Right lobe of liver (tissue), 6 donors: ENCODE measurements at places on chromosomes 7 and 10.

DNA sequence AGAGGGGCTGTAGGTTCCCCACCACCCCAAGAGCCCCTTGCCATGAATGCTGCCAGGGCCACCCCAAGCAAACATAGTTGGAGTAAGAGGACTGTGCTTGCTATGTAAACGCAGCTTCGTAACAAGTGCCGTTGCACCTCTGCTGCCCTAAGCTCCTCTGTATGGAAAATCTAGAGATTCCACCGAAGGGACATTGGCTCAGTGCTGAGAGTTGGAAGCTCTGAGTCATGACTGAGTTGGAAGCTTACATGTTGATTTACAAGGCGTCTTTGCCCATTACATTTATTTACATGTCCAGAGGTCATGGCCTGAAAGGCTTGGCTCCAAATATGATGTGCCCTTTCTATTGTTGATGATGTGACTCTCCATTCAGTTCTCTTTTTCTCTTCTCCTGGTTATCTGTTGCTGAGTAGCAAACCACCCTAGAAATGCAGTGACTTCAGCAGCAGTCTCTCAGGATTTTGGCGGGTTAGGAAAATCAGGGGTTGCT is 233.1 kb upstream of the TCF7L2 start:
- no peaks in the 10 kb centered on the region for H3K4me1 ChIP-seq
- peak overlapping the region; percentile 59 for H3K27ac ChIP-seq
- DNase-seq = peak; percentile 64
- no peaks in the 10 kb centered on the region for H3K27me3 ChIP-seq
- H3K36me3 ChIP-seq = no peaks in the 10 kb centered on the region

GRCh38 chr7:104956753-104957450 is 57.1 kb upstream of the KMT2E start:
- DNase-seq = no peak
- H3K4me1 ChIP-seq = no peaks in the 10 kb centered on the region
- H3K4me3 ChIP-seq = no peak overlapping the region
- H3K27me3 ChIP-seq = no peaks in the 10 kb centered on the region

GRCh38 chr7:5296015-5296610 is 13.4 kb downstream of the SLC29A4 start:
- H3K27me3 ChIP-seq = no peaks in the 10 kb centered on the region
- no peaks in the 10 kb centered on the region for H3K36me3 ChIP-seq
- H3K27ac ChIP-seq = no peak overlapping the region
- no peak overlapping the region for H3K4me3 ChIP-seq

DNA sequence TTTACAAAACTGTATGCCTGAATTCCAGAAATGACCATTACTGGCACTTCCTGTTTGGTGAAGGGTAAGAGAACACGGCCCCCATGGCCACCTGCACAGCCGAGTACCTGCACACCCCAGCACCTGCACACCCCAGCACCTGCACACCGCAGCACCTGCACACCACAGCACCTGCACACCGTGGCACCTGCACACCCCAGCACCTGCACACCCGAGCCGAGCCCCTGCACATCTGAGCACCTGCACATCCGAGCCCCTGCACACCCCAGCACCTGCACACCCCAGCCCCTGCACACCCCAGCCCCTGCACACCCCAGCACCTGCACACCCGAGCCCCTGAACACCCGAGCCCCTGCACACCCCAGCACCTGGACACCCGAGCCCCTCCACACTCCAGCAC is 243.5 kb downstream of the DNAJB6 start:
- no peak overlapping the region for H3K4me3 ChIP-seq
- no peak overlapping the region for H3K27ac ChIP-seq
- H3K27me3 ChIP-seq = no peaks in the 10 kb centered on the region
- H3K4me1 ChIP-seq = no peaks in the 10 kb centered on the region

- no peaks in the 10 kb centered on the region for H3K27me3 ChIP-seq
- H3K36me3 ChIP-seq = no peaks in the 10 kb centered on the region
- no peak overlapping the region for H3K27ac ChIP-seq
- no peak for DNase-seq
Measured at GRCh38 chr7:90383422-90383821, 19.8 kb upstream of the CLDN12 start.

GRCh38 chr7:22823142-22823497 is 471 bp upstream of the TOMM7 start:
- H3K27me3 ChIP-seq = no peaks in the 10 kb centered on the region
- peaks cover 7% of the 10 kb centered on the region for H3K4me1 ChIP-seq
- H3K4me3 ChIP-seq = peak overlapping the region; percentile 88
- no peaks in the 10 kb centered on the region for H3K36me3 ChIP-seq
- DNase-seq = no peak

DNA sequence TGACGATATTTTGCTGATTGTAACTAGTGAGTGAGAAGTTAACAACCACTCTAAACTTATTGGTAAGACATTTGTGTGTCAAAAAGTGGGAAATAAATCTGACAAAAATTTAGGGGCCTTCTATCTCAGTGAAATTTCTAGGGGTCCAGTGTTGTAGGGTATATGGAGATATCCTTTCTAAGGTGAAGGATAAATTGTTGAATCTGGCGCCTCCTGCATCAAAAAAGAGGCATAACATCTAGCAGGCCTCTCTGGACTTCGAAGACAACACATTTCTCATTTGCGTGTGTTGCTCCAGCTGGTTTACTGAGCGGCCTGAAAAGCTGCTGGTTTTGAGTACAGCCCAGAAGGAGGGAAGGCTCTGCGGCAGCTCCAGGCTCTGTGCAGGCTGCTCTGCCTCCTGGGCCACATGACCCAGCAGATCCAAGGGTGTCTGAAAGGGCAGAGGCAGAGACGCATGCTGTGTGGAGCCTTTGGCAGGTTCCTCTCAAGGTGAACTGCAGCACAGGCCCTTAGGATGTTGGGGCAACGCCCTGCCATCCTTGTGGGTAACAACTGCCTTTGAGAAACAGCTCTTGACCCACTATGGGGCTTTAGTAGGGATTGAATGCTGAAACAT is 72.4 kb downstream of the LMBR1 start:
- H3K27ac ChIP-seq = no peak overlapping the region
- H3K36me3 ChIP-seq = no peaks in the 10 kb centered on the region
- H3K4me3 ChIP-seq = no peak overlapping the region
- no peak for DNase-seq
- no peaks in the 10 kb centered on the region for H3K27me3 ChIP-seq

DNA sequence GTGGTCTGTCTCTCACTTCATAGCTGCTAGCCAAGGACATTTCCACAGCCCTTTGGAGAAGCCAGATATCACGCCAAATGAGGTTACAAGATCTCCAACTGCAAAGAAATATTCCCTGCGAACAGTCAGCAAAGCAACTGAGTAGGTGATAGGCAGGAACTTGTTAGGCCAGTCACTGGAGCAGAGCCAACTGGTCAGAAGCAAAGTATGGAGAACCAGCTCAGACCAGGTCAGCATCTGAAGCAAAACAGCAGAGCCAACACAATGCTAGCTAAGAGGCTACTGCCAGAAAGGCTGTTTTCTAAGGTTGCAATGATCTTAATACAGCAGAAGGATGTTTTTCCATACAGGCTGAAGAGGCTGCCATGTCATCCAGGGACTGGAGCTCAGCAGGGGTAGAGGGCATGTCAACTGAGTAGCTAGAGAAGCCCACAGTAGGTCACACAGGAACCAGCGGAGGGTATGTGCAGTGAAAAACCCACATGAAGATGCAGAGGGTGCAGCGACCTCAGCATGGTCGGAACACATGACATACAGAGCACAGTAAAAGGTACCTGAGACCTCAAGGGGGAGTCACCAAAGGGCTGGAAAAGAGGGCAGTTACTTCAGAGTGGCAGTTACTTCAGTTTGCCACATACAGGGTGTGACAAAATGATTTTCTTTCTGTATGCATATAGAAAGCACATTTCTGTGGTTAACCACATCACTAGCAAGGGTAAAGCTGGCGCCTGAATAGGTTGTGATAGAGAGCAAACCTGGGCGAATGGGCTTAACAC is 8.9 kb downstream of the SEC31B start:
- H3K4me3 ChIP-seq = no peak overlapping the region
- H3K27me3 ChIP-seq = no peaks in the 10 kb centered on the region
- DNase-seq = no peak
- H3K27ac ChIP-seq = no peak overlapping the region
- no peaks in the 10 kb centered on the region for H3K36me3 ChIP-seq
- H3K4me1 ChIP-seq = no peaks in the 10 kb centered on the region

GRCh38 chr7:35728412-35729060 is 33.6 kb upstream of the HERPUD2 start:
- H3K4me1 ChIP-seq = no peaks in the 10 kb centered on the region
- no peaks in the 10 kb centered on the region for H3K36me3 ChIP-seq
- no peak for DNase-seq
- no peak overlapping the region for H3K4me3 ChIP-seq
- no peaks in the 10 kb centered on the region for H3K27me3 ChIP-seq

DNA sequence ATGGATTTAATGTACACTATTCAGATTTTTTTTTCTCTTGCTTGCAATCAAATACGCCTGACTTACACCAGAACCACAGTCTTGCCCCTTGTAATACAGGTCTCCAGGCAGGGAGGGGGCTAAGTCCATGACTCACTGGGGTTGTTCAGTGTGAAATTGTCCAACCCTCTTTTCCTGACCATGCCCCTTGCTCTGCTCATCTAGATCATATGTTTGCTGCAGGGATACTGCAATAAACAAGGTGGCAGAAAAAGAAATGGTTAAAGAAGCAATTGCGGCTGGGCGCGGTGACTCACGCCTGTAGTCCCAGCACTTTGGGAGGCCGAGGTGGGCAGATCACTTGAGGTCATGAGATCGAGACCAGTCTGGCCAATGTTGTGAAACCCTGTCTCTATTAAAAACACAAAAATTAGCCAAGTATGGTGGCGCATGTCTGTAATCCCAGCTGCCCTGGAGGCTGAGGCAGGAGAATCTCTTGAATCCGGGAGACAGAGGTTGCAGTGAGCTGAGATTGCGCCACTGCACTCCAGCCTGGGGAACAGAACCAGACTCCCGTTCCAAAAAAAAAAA is 85.5 kb downstream of the TMEM130 start:
- no peak overlapping the region for H3K27ac ChIP-seq
- H3K4me1 ChIP-seq = no peaks in the 10 kb centered on the region
- no peaks in the 10 kb centered on the region for H3K27me3 ChIP-seq
- H3K36me3 ChIP-seq = no peaks in the 10 kb centered on the region
- DNase-seq = no peak

- H3K4me3 ChIP-seq = peak within 1 kb of the TSS; percentile 47
- no peak within 1 kb of the TSS for H3K27ac ChIP-seq
- H3K4me1 ChIP-seq = no peaks in the 10 kb centered on the region
- H3K27me3 ChIP-seq = no peaks in the 10 kb centered on the region
Measured at GRCh38 chr10:71396711-71397295, at the start of gene CDH23. Gene CDH23, plus strand, starts transcription at chr10:71396920. Its CDS starts 42,912 bp downstream, at chr10:71439832.

GRCh38 chr10:70903262-70903921 is 15.0 kb upstream of the PCBD1 start:
- peak; percentile 66 for DNase-seq
- H3K4me3 ChIP-seq = no peak overlapping the region
- H3K36me3 ChIP-seq = no peaks in the 10 kb centered on the region

GRCh38 chr7:157432541-157432956 is 95.7 kb downstream of the DNAJB6 start:
- DNase-seq = peak; percentile 42
- no peaks in the 10 kb centered on the region for H3K36me3 ChIP-seq
- H3K27me3 ChIP-seq = no peaks in the 10 kb centered on the region
- no peak overlapping the region for H3K27ac ChIP-seq
- no peaks in the 10 kb centered on the region for H3K4me1 ChIP-seq
- no peak overlapping the region for H3K4me3 ChIP-seq

- H3K36me3 ChIP-seq = no peaks in the 10 kb centered on the region
- no peak for DNase-seq
- H3K4me3 ChIP-seq = no peak overlapping the region
Measured at GRCh38 chr10:69911613-69912528, 110.2 kb downstream of the COL13A1 start.

DNA sequence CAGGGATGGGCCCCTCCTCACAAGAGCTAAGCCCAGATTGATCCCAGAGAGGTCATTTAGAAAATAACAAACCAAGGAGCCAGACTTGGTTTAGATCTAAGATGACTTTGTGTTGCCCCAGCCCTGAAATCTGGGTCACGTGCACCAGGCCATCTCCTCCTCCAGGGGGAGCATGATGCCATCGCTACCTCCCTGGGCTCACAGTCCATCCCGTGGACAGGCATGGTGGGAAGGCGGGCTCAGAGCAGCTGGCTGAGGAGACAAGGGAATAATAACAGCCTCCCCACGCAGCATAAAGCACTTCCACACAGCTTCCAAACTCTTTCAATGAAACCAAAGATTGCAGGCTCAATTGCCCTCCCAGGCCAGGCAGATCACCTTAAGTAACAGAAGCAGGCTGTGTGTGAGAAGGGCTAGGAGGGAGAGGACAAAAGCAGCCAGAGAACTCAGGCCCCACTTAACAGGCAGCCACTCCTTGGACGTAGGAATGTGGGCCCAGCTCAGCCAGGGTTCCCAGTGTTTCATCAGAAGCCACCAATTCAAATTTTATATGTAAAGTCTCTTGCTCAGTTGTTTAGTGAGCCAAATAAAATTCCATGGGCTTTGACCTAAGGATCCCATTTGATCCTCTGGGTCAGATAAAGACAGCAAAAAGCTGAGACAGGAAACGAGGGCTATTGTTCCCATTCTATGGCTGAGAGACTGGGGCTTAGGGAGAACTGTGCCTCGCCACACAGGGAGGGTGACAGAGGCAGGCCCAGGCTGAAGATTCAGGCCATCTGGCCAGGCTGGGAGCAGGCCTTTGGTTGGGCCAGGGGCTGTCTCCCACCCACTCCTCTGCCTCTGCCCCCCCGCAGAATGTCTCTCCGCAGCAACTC is 100.2 kb downstream of the COL13A1 start:
- no peak overlapping the region for H3K27ac ChIP-seq
- H3K36me3 ChIP-seq = no peaks in the 10 kb centered on the region
- H3K4me1 ChIP-seq = no peaks in the 10 kb centered on the region
- H3K27me3 ChIP-seq = no peaks in the 10 kb centered on the region
- H3K4me3 ChIP-seq = no peak overlapping the region

- H3K27me3 ChIP-seq = no peaks in the 10 kb centered on the region
- peak overlapping the region; percentile 55 for H3K4me3 ChIP-seq
- DNase-seq = no peak
Measured at GRCh38 chr10:25017154-25017590, 760 bp downstream of the THNSL1 start.

DNA sequence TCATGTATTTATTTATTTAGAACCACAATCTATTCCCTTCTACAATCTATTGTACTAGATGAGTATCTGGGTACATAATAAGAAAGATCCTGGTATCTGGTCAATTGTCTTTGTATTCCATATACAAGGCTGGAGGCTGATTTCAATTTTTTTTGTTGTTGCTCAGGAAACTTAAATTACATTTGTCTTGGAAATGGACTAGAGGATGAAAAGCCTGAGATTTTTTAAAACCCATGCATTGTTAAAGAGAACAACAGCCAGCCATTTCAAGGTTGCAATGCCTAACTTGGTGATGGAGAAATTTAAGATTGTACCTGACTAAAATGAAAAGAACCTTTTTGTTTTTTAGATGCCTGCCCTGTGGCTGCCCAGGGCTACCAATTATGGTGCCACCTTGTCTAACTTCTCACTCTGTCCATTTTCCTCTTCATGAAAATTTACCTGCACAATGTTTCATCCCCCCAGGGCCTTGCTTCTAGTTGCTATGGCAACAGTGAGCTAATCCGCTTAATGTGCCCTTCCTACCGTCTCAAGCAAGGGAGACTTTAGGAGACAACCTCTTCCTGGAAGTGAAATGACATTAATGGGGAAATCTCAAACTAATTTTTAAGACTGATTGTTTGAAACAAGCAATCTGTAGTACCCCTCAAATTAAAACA is 203.7 kb upstream of the PHYHIPL start:
- DNase-seq = no peak
- H3K4me3 ChIP-seq = no peak overlapping the region
- no peaks in the 10 kb centered on the region for H3K36me3 ChIP-seq
- H3K27ac ChIP-seq = no peak overlapping the region
